ENCODE measurements at places on chromosomes 3 and 15. TPM values are rescaled to one million over a fixed set of nuclear protein-coding genes. Genes with fewer than 3 reads are reported as not detected.

DNA sequence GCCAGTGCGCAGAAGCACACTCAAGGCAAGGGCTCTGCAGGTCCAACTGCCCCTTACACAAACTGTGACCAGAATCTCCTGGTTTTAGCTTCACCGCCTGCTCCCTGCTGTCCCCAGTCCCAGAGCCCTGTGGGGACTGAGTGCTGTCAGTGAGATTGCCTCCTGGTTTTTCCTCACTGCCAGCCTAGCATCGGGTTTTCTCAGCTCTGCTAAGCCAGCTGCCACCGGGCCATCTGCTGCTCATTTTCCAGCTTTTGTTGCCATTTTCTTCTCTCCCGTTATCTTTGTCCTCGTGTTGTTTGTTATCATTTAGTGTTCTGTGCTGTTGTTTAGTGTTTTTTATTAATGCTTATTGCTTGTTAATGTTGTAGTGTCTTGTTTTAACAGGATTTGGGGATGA, 79.5 kb upstream of the BLM start:
- no peak for DNase-seq

The XIRP1 gene
- total RNA-seq = not detected

The SEMA3F gene
- total RNA-seq = 4.0 TPM

- DNase-seq = no peak
These were observed 735 bp downstream of the STIMATE start for GRCh38 chr3:52896613-52897012.

Data from left lobe of liver (tissue), 2 donors.